Activated CD4-positive, alpha-beta T cell treated with anti-CD3 and anti-CD28 coated beads for 4 hours (primary cell): ENCODE measurements at places on chromosomes 2 and 18.

DNA sequence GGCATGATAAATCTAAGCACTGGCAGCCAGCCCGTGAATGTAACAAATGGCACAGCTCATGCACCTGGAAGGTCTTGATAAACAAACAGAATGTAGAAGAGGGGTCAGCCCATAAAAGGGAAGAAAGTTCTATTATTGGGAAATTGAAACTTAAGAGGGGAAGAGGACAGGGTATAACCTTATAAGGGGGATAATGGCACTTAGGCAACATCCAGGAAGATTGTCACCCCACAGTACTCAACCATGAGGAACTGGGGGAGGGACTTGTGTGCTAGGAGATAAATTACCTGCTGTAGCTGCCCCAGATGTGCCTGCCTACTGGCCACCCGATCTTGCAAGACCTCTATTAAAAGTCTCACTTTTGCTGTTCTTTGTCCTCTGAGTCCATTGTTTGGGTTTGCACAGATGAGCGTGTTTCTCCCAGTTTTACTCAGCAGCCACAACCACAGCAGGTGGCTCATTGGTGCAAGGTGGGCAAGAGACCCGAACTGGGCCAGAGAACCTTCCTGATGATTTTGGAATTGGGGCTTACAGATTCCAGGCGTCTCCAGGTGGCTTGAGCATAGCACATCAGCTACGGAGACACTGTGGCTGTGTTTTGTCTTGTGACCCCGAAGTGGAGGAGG, 79.0 kb upstream of the TAF1B start:
- no peak for DNase-seq

DNA sequence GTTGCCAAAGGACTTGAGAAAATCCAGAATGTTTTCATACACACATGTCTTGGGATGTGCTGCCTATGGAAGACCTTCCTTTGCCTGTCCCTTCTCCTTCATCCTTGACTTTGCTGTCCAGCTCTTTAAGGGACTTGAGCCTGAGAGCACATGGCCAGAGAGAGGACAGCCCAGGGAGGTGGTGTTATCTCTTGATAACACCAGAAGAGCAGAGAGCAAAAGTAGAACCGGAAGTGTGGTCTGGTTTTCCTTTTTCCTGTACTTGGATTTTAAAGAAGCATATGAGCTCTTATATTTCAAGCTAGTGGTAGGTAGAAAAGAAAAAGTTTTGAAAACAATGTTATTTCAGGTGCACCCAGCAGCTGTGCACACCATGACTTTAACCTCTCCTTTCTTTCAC, 94.1 kb upstream of the ZNF532 start:
- no peak for DNase-seq

GRCh38 chr2:181047829-181048228, 67.4 kb downstream of the UBE2E3 start:
- no peak for DNase-seq

- no peak for DNase-seq
Measured at GRCh38 chr2:143603846-143604565, 474.8 kb downstream of the ARHGAP15 start.

DNA sequence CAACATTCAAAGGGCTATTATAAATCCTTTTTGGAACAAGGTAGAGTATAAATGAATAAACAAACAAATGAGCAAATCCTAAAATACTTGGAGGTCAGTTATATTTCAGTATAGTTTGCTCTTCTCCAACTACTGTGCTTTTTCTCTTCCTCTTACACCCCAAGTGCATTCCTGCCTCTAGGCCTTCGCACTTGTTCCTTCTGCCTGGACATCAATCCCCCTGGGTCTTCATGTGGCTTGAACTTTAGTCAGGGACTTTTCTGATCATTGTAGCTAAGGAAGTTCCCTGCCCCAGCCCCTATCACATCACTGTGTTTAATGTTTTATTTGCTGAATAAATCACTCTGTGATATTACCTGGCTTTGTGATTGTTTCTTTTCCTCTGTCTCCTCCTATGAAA, 418.2 kb upstream of the HNRNPA3 start:
- no peak for DNase-seq

GRCh38 chr2:239316562-239317465, 84.0 kb downstream of the HDAC4 start:
- DNase-seq: no peak

- no peak for DNase-seq
Measured at GRCh38 chr2:11810237-11810977, 64.0 kb downstream of the LPIN1 start.

DNA sequence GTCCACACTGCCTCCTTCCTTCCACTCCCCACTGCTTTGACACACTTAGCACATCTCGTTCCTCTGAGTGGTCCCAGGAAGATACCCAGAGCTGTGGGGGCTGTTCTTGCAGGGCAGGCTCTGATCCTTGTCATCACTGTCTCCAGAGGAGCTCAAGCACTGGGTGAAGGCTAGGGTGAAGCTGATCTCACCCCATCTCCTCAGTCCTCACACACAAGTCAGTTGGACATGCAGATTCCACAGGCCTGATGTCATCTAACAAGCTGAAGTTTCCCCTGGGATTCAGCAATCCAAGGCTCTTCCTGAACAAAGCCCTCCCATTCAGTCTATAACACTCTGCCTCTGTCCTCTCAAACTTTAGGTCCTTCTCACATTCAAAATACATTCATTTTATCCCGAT, 90.6 kb upstream of the RAB6C start:
- DNase-seq: no peak
